ENCODE measurements at places on chromosomes 4 and X. TPM values are rescaled to one million over a fixed set of nuclear protein-coding genes. Genes with fewer than 3 reads are reported as not detected.

- H3K4me1 ChIP-seq: no peaks in the 10 kb centered on the region
- H3K27me3 ChIP-seq: no peaks in the 10 kb centered on the region
- DNase-seq: peak; percentile 72
- no peaks in the 10 kb centered on the region for H3K36me3 ChIP-seq
- no peak overlapping the region for H3K27ac ChIP-seq
- H3K4me3 ChIP-seq: no peak overlapping the region
These were observed 311.1 kb downstream of the PDGFC start for GRCh38 chr4:156660465-156660864.

Gene UGT2A1
- total RNA-seq: 0.94 TPM

DNA sequence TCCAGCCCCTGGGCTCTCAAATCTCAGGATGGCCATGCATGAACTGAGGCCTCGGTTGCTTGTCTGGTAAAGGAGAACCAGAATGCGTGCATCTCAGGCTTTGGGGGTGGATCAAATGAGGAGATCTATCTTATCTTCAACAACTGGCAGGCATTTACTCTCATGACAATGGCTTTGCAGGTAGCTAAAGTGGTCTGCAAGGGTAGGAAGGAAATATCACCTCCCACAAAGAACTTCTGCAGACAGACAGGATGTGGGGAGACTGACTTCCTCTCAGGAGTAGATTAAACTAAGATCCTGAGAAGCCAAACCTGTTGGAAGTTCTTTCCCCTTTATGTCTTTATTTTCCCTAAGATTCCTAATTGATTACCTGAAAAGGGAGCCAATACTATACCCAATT is 7.8 kb downstream of the LDB2 start:
- no peak for DNase-seq
- no peaks in the 10 kb centered on the region for H3K27me3 ChIP-seq
- no peaks in the 10 kb centered on the region for H3K36me3 ChIP-seq
- H3K27ac ChIP-seq: no peak overlapping the region
- no peaks in the 10 kb centered on the region for H3K4me1 ChIP-seq

DNA sequence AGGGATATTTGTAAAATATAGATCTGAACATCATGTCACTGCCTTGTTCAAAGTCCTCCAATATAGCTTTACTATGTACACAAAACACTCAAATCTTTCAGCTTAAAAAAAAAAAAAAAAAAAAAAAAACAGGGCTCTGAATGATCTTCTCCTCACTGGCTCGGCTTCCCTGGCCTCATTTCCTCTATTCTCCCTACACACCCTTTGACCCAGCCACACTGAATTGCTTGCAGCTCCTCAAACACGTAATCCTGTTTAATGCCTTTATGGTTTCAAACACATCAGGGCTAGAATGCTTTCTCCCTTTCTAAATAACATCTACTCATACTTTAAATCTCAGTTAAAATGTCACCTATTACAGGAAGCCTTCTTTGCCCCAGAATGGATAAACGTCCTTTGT is 60.8 kb downstream of the MTMR8 start:
- no peak overlapping the region for H3K27ac ChIP-seq
- no peaks in the 10 kb centered on the region for H3K36me3 ChIP-seq
- H3K4me3 ChIP-seq: no peak overlapping the region

Gene PHOX2B
- 0.11 TPM for total RNA-seq

- DNase-seq: no peak
- H3K4me1 ChIP-seq: no peaks in the 10 kb centered on the region
- H3K4me3 ChIP-seq: no peak overlapping the region
- H3K27ac ChIP-seq: peak overlapping the region; percentile 3
These were observed 130.1 kb downstream of the MGST2 start for GRCh38 chr4:139795527-139796314.

All from spinal cord (tissue), 10 donors.